Hair follicle dermal papilla cell (primary cell): ENCODE measurements at places on chromosomes 13 and 19. TPM values are rescaled to one million over a fixed set of nuclear protein-coding genes. Genes with fewer than 3 reads are reported as not detected.

ZNF665 gene
- total RNA-seq = 5.2 and 7.5 TPM in 2 replicates

MAP4K1 gene
- total RNA-seq = not detected in 2 replicates

CYP2A6 gene
- total RNA-seq = not detected in 2 replicates

PTPRH gene
- total RNA-seq = 1.1 and 1.2 TPM in 2 replicates

URAD gene
- total RNA-seq = not detected in 2 replicates

ERICH6B gene
- total RNA-seq = not detected in 2 replicates

ZNF417 gene
- 17.0 and 21.9 TPM in 2 replicates for total RNA-seq
